Activated CD8-positive, alpha-beta memory T cell treated with anti-CD3 and anti-CD28 coated beads for 1 hour (primary cell): ENCODE measurements at places on chromosomes 2 and 18.

- DNase-seq: no peak
Measured at GRCh38 chr18:59420244-59420643, 61.2 kb upstream of the LMAN1 start.

DNA sequence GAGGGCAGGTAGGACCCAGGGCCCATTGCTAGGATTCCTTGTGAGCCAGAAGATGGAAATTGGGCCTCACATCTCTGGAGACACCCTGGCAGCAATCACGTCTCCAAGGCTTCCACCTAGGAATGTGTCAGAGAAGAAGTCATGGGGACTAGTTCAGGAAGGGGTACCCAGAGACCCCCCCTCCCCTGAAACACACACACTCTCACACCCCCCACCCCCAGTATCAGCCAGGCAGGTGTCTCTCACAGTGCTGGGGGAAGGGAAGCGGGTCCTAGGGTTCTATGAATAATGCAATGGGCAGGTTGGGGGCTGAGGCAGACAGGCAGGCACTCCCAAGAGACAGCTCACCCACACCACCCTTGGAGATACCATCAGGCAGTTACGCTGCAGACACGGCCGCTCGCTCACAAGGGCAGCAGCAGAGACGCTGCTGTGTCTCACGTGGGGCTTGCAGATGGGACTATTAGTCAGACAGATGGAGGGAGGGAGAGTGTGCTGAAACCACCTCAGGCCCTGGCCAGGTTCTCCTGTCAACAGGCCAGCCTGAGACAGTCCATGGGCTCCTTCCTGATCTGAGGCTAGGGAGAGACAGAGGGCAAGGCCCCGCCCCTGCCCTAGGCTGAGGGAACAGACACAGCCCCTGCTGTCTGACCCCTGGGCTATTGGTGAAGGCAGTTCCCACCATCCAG, 134.6 kb downstream of the CYP26B1 start:
- no peak for DNase-seq

GRCh38 chr2:54029721-54030395, 59.1 kb upstream of the PSME4 start:
- no peak for DNase-seq

GRCh38 chr18:26864658-26865057, 849 bp downstream of the AQP4 start:
- DNase-seq: no peak

GRCh38 chr18:47950511-47950910, 20.1 kb upstream of the SMAD2 start:
- no peak for DNase-seq

DNA sequence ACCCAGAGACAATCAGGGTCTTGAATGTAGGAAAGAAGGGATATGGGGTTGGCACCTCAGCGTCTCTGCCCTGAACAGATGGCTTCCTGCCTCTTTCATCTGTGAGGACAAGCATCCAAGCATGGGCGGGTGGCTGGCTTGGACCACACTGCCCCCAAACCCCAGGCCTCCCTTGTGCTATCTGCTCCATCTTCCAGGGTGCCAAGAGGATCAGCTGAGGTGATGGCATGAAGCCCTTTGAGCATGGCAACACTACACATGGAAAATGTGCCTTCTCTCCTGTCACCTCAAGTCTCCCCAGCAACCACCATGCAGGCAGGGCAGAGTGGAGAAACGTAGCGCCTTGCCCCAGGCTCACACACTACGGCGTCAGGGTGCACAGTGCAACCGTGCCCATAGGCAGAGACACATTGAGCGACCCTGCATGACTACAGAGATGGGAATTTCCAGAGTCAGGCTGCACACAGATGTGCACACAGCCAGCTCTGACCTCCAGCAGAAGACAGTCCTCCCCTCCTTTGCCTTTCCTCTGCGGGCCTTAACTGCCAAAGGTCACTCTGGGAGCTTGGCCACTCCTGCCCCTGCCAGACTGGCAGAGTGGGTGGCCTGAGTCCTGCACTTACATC, 1.5 kb downstream of the KCNIP3 start:
- no peak for DNase-seq

- no peak for DNase-seq
Measured at GRCh38 chr2:73708527-73708926, 28.6 kb downstream of the TPRKB start.

- no peak for DNase-seq
Measured at GRCh38 chr2:133682347-133682746, 114.1 kb upstream of the NCKAP5 start.

DNA sequence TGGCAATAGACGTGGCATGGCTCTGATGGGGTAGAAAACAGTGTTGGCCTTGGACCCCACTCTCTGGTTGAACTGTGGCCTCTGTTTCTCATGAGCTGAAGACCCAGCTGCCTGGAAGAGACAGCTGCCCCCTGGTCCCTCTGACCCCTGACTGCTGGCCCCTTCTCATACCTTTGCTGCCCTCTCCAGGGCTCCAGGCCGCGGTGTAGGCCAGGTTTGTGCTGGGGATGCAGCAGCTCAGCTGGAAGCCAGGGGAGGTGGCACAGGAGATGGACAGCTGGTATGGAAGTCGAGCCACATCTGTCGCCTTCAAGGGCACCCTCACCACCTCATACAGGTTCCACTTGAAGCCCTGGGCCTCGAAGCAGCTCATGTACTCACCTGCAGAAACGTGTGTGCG, 31.7 kb upstream of the SELENOI start:
- no peak for DNase-seq

- DNase-seq: no peak
Measured at GRCh38 chr2:143524119-143524553, 394.9 kb downstream of the ARHGAP15 start.

- no peak for DNase-seq
Measured at GRCh38 chr18:49730951-49731391, 82.4 kb downstream of the ACAA2 start.

GRCh38 chr2:170265321-170265720, 87.4 kb downstream of the MYO3B start:
- no peak for DNase-seq

GRCh38 chr2:191612496-191612895, 65.4 kb upstream of the NABP1 start:
- no peak for DNase-seq

- no peak for DNase-seq
Measured at GRCh38 chr2:196104066-196104465, 35.4 kb upstream of the DNAH7 start.

DNA sequence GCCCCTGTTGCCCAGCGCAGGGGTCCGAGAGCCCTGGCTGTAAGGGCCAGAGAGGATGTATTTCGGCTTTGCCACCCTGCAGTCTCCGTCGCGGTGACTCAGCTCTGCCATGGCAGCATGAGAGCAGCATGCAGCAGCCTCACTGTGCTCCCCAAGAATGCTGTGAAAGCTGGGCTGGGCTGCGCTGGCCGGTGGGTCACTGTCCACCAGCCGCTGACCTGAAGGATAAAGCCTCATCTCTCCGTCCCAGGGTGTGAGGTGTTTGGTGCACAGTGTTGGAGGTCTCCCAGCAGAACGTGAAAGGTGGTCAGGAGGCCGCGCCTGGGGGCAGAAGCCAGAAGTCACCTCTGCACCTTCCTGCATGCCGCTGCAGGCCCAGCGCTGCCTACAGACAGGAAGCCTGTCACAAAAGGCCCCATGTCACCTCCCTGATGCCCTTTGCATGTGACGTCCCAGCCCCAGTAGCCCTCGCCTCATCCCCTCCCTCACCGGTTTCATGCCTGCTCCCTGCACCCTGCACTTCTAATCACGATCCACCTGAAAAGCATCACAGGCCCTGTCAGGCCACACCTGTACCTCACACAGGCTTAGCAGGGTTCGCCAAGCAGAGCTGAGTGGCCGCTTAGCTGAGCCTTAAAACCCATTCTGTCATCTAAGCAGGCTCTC, 342.1 kb downstream of the EIPR1 start:
- no peak for DNase-seq

DNA sequence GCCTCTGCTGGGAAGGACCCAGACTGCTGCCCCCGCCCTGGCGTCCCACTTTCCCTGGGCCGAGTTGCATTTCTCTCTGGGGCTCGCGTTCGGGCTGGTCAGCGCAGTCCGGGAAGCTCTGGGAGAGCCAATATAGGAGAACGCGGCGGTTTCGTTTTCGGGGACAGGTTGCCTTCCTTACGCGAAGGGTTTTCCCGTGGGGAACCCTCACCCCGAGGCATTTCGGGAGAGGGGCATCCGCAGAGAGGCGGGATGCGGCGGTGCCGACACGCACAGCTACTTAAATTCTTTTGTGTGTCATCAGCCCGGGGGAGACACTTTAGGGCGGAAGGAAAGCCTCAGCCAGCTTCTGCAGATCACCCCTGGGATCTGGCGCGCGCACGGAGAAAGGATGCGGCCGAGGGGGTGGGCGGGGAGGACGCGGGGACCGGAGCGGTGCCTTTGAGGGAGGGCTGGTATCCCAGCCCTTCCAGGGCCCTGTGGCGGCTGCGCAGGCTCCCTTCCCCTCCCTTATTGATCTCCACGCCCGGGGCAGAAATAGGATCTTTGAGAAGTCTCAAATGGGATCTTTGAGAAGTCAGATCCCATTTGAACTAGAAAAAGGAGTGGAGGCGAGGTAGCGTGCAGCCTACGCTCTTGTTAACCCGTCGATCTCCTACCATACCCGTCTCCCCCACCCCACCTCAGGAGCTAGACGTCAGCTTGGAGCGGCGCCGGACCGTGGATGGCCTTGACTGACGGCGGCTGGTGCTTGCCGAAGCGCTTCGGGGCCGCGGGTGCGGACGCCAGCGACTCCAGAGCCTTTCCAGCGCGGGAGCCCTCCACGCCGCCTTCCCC, 1.2 kb downstream of the GATA6 start:
- no peak for DNase-seq

GRCh38 chr18:34971313-34971712, 69.9 kb upstream of the MAPRE2 start:
- no peak for DNase-seq

DNA sequence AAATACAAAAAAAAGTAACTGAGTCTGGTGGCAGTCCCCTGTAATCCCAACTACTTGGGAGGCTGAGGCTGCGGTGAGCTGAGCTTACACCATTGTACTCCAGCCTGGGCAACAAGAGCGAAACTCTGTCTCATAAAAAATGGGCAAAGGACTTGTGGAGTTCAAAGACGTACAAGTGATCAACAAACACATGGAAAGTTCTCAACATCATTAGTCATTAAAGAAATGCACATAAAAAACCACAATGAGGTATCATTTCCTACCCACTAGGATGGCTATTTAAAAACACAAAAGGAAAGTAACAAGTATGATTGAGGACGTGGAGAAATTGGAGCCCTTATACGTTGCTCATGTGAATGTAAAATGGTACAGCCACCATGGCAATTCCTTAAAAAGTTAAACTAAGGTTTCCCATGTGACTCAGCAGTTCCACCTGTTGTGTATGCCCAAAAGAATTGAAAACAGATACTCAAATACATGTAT, 52.3 kb downstream of the RAB10 start:
- no peak for DNase-seq

DNA sequence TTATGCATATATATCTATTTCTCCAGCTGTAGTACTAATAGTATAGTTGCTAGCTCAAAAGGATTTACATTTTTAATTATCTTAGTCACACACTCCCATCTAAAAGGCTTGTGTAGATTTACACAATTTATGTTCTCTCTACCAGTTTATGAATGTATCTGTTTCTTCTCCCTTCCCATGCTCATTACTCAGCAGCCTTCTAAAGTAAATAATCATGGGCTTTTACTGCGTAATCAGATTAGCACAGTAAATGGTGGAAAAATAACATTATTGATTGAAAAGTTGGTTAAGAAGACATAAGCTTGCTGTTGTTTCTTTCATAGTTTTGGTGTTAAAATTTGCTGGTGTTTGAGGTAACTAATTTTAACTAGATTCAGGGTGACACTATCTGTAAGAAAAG, 81.8 kb downstream of the PTPN4 start:
- no peak for DNase-seq

GRCh38 chr18:76458522-76459311, 36.3 kb downstream of the ZNF516 start:
- no peak for DNase-seq

- no peak for DNase-seq
Measured at GRCh38 chr18:2589345-2590068, 18.1 kb downstream of the NDC80 start.

DNA sequence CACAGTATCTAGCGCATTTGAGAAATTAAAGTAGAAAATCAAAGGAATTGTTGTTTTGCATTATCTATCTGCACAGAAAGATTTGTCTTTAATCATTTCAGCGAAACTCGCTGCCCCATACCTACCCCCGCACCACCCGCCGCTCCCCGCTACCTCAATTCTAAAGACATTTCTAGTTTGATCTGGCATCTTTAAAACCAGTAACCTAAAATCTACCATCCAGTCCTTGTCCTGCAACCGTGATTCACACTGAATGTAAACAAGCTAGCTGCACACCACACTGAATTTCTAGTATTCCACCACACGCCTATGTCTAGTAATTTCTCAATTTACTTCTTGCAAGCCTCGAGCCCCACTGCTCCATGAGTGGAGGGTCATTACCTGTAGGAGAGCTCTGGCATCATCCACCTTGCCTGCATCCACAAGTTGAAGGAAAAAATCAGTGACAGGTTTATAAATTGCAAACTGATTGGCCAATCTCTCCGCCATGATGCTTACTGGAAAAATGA, 60.1 kb downstream of the ABCG8 start:
- no peak for DNase-seq

- no peak for DNase-seq
Measured at GRCh38 chr2:80293039-80293438, 11.5 kb downstream of the LRRTM1 start.
